ENCODE measurements at places on chromosomes 1 and 21.

DNA sequence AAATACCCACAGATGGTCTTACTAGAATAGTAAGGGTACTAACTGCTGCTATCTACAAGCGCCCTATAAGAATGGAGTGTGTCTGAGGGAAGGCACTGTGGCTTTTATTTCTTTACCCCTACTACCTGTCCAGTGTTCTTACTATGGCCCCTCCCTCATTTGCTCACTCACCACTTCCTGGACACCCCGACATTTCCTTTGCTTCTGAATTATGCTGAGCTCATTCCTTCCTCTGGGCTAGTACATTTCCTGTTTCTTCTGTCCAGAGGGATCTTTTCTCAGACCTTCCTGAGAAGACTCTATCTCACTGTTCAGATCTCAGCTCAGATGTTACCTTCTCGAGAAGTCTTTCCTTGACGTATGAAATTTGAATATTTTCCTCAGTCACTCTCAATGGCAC, 192.1 kb upstream of the DAB1 start:
- no peak for DNase-seq

DNA sequence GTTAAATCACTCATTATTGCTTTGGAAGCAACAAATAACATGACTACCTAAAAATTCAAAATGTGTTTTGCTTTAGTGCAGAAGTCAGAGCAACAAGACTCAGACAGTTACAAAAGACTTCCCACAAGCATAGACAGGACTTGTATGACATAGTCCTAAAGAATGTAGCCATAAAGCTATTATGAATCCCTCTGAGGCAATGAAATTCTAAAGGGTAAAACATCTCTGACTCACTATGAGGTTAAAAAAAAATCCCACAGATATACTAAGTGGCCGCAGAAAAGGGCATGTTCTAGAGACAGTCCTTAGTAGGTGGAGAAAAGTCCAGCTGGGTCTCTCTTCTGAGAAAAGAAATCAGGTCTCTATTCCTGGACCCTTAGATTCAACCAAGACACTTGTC, 4.9 kb downstream of the PRKAB2 start:
- no peak for DNase-seq

DNA sequence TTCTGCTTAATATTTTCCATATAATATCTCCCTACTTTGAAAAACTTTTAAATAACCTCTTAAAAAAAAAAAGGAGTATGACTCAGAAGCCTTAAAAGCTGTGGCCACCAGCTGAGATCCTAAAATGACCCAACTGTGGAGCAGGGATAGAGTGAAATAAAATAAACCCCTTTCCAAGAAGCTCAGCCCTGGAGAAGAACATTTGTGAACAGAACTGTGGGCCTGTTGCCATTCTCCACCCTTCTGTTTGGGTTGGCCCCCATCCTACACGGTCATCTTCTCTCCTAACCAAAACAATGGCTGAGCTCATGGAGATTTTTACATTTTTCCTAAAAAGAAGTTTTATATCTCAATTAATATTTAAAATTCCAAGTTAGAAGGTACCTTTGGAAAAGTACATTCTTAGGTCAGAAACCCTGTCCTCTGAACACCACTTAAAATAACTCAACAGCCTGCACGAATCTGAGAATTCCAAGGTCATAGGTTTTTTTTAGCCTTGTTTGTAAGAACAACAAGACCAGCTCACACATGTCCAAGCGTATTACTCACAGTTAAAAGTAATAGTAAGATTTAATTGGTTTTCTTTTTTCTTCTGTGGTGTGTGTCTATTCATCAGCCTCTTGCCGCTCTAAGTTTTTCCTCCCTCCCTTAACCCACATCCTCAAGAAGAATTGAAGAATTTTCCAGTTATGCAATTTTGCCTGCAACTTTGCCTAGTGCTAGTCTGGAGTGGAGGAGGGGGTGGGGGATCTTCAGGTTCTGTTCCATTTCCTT, 107.7 kb upstream of the ERRFI1 start:
- no peak for DNase-seq

GRCh38 chr1:63688302-63688890, 85.4 kb upstream of the ROR1 start:
- no peak for DNase-seq

GRCh38 chr1:237759377-237759776, 131.3 kb downstream of the ZP4 start:
- no peak for DNase-seq
